ENCODE measurements at places on chromosomes 16 and 17.

- DNase-seq = no peak
Measured at GRCh38 chr16:13997526-13997925, 73.6 kb upstream of the MRTFB start.

DNA sequence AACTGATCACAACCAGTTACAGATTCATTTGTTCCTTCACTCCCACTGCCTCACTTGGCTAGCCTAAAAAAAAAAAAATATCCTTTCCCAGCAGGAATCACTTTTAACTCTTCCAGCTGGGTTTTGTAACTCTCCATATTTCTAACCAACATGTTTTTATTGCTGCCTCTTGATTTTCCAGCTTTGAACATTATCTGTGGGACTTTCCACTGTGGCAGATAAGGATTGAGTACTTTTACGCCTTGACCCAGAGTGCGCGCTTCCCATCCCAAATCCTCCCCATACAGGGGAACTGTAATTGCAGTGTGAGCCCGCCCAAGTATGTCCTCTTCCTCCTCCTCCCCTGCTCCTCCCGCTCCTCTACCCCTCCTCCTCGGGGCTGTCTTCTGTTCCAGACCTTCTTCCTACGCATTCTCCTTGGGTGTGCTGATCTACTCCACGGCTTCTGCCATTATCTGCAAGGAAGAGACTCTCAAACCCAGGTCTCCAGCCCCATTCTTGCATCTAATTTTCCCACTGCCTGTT is 43.4 kb downstream of the CYB5D2 start:
- no peak for DNase-seq

DNA sequence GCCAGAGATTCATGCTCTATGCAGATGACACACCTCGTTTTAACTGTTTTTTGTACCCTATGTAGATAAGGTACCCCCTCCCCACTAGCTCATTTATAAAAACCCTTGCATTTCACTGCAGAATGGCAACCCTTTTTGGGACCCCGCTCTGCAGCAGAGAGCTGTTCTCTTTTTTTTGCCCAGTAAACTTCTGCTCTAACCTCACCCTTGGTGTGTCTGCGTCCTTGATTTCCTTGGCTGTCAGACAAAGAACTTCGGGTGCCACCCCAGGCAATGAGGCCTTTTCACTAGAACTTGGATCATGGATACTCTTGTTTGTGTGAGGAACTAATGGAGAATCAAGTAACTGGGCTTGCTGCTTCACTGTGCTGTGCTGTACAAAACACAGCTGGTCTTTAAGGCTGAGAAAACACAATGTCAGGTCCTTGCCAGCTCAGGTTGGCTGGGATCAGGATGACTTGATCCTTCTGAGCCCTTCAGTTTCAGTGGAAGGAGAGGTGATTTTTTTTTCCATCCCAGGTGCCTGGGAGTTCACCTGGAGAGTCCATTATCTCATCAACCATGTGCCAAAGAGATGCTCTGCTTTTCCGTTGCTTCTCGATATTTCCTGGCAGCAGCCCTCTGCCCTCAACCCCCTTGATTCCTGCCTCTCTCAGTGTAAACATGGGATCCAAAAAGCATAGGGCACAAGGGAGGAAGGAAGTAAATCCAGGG is 133.2 kb upstream of the FAM20A start:
- no peak for DNase-seq

DNA sequence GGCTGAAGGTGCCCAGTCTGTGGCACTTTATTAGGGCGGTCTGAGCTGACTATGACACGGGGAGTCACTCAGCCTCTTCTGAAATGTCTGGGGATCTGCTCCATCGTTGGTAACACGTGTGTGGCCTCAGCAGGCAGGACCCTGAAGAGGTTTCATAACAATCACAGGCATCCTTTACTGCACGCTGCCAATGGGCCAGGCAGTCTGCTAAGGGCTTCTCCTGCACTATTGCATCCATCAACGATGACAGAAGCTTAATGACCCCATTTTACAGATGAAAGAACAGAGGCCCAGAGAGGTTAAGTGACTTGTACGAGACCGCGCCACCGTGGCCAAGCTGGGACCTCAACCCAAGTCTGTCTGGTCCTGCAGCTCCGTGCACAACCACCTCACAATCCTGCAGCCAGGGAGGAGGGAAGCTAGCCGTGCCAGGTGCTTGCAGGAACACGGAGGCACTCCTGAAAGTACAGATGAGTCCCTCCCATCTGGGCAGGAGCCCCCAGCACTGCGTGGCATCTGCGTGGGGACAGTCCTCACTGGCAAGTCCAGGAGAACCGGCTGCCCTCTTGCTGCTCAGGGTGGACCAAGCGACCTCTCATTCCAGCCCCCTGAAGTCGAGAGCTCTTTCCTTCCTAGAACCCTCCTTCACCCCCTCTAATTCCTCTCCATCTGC is 40.0 kb downstream of the RPH3AL start:
- peak; percentile 3 for DNase-seq

DNA sequence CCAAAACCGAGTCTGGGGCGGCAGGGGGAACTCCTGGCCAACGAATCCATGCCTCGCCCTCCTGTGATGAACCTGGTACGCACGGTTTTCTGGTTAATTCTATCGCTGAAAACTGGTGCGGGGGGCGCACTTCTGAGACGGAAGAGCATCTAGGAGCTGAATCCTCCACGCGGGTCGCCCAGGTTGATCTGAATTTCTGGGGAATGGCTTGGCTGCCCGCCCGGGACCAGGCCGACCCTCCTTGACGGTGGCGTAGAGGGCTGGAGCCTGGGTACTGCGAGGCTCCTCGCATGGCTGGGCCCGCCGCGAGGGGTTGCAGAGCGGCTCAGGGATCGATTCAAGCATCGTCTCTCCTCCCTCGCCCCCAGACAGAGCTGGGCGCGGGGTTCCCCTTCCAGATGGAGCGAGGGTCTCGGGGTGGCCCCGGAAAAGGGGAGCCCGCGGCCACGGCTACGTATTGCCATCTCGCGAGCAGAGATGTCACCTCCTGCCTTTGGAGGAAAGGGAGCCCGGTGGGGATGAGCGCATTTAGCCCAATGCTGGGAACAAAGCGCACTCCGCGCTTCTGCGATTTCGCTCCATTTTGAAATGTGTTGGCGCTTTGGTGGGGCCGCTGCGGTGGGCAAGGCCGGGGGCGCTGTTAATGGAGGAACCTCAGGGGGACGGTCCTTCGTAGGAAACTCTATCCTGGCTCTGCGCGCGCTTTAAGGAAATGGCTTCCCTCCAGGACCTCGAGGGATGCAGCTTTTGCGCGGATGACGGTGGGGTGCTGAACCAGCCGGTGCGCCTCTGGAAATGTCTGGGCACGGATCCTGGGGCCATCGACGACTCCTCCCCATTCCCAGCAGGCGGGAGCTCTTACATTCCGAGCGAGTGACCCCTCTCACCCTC is 2.7 kb downstream of the MAPT start:
- DNase-seq = no peak

DNA sequence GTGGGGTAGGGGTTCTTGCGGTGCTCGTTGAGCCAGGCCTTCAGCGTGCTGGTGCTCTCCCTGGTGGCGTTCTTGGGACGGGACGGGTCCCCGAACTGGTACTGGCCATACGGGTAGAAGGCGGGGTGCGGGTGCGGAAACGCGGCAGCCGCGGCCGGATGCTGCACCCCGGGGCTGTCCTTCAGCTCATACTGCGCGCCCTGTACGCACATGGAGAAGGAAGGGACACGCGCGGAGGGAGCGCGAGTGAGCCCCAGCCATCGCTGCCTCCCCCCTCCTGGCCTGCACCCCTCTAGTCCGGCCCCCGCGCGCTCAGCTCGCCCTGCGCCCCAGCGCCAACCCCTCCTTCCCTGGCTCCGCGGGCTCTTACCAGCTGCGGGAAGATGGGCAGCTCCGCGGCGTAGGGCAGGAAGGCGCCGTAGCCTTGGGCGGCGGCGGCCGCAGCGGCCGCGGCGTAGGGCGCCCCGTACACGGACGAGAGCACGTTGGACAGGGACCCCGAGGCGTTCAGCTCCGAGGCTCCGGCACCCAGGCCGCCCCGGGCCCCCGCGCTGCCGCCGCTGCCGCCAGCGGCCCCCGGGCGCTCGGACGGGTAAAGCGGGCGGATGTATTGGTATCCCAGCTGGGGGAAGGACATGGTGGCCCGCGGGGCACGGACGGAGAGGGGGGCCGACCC is 1.0 kb downstream of the IRX3 start:
- DNase-seq = no peak

DNA sequence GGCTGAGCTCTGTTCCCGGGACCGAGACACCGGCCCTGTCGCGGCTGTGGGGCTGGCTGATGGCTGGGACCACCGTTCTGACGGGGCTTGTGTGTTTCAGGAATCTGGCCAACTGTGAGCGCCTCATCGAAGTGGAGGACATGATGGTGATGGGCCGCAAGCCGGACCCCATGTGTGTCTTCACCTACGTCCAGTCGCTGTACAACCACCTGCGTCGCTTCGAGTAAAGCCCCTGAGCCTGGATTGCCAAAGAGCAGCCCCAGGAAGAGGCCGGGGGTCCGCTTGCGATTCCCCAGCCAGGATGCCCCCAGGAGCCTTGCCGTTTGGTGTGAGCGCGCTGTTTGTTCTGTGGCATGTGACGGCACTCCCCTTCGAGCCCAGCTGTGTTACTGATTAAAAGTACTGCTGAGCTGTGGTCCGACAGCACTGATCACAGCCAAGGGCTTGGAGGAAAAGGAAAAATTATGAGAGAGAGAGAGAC is 23.0 kb downstream of the SMTNL2 start:
- no peak for DNase-seq

- no peak for DNase-seq
Measured at GRCh38 chr16:27432558-27432957, 30.6 kb downstream of the IL21R start.

DNA sequence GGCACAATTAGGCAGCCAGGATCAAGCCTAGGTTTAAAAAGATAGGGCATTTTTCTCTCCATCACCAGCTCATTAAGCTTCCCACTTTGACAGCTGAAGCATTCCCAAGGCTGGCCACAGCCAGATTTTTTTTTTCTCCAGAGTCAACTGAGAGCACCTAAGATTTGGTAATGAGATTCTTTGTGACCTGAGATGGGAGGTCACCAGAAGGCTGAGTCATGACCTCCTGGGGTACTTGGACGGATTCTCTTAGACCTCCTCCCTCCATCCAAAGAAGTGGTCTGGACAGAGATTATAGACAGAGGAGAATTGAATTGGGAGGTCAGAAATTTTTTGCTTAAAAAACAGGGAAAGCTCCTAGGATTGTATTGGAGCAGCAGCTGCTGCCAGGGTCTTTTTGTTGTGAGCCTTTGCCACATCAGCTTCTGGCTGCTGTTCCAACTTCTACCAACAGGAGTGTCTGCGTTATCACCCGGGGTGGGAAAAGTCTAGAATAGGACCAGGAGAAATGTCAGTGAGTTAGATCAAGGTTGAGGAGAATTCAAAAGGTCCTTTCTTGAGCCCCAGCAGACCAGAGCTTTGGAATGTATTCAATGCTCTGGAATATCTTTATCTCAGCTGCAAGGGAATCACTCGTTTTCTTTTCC is 221.2 kb upstream of the N4BP1 start:
- DNase-seq = no peak

DNA sequence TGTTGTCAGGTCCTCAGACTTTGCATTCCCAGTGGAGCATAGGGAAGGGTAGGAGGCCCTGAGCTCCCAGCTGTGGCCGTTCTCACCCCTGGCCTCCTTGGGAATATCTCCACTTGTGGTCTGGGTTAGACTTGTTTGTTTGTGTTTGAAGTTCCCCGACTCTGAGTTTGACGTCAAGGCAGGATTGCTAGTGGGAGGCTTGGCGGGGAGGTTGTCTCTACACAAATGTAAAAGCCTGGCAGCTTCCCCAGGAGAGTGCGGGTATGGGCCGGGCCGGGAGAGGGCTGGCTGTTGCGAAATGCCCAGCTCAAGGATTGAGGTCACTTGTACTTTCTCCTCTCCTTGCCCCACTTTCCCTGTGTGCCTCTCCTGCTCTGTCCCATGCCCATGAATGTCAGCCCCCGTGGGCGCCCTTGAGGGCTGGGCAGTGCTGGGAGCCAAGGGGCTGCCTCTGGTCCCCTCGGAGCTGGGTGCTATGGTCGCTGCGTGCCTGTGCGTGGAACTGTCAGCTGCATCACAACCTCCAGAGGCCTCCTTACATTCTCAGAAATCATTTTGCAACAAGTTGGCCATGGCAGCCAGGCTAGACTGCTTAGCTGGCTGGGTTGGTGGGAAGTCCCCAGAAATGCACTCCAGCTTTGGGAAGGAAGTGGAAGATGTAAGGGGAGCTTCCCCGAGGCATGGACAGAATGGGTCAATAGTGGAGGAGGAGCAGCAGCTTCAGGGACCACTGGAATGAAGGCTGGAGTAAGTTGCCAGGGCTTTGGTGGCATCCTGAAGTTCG is 84.3 kb downstream of the KSR1 start:
- DNase-seq = no peak

DNA sequence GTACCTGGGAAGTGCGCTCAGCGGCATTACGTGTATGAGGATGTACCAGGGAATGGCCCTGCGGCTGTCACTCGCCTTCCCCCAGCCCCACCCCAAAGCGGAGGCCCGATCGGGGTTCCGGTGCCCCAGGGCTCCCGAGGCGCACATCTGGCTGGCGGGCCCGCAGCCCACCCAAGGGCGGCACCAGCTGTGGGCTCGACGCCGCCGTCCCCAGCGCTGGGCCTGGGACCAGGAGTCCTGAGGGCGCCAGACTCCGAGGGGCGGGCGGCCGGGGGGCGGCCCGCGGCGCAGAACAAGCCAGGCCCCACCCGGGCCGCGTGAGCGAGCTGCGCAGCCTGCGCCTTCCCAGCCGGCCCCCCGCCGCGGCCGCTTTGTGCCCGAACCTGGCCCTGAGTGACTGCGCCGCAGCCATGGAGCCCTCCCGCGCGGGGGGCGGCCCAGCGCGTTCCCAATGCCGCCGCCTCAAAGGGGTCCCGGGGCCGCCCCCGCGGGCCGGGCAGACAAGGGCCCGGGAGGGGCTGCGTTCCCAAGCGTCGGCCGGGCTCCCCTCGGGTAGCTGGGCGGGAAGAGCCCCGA is 17.4 kb downstream of the ZNF423 start:
- no peak for DNase-seq

- DNase-seq = no peak
Measured at GRCh38 chr17:31678431-31678830, 180.6 kb downstream of the COPRS start.

DNA sequence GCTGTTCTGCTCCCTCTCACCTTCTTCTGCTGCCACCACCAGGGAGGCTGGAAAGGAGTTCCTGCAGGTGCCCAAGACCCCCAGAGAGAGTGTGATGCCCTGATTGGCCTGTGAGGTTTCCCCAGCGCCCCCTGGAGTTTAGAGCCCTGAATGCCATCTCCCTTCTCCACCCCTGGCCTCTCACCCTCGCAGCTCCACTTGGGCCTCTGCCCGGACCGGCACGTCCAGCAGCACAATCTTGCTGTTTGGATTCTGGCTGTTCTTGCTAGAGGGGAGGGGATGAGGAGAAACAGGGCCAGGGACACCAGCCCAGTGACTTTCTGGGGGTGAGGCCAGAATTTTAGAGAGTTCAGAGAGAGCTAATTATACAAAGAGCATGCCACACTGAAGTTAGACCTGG is 12.5 kb upstream of the FAM171A2 start:
- no peak for DNase-seq
